ENCODE measurements at places on chromosomes 7 and 10. TPM values are rescaled to one million over a fixed set of nuclear protein-coding genes. Genes with fewer than 3 reads are reported as not detected.

Gene NKX1-2
- total RNA-seq = not detected

GRCh38 chr7:22418251-22419046 lies 61.5 kb upstream of the RAPGEF5 start:
- H3K4me3 ChIP-seq = no peak overlapping the region
- peaks cover 9% of the 10 kb centered on the region for H3K36me3 ChIP-seq
- no peaks in the 10 kb centered on the region for H3K27me3 ChIP-seq
- no peaks in the 10 kb centered on the region for H3K4me1 ChIP-seq
- DNase-seq = peak; percentile 80

DNA sequence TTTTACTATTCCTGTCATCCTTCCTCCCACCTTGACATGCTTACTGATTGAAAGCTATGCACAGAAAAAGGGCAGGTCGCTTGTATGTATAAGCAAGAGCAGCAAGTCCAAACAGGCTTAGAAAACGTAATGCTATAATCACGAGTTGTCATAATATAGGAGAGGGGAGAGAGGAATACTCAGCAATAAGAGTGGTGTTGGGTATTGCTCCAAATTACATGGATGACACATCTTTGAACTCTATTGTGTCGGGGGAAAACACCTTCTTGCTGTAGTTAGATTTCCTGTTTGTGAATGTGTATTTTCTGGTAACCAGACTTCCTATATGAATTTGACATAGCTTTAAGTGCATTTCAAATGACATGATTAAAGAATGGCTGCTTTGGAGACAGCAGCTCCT lies 7.5 kb downstream of the MET start:
- no peak for DNase-seq
- H3K27ac ChIP-seq = no peak overlapping the region
- H3K36me3 ChIP-seq = no peaks in the 10 kb centered on the region
- H3K27me3 ChIP-seq = no peaks in the 10 kb centered on the region
- no peak overlapping the region for H3K4me3 ChIP-seq
- peaks cover 12% of the 10 kb centered on the region for H3K4me1 ChIP-seq

- no peak overlapping the region for H3K27ac ChIP-seq
- H3K4me3 ChIP-seq = peak overlapping the region; percentile 72
- H3K36me3 ChIP-seq = no peaks in the 10 kb centered on the region
- peak; percentile 26 for DNase-seq
- H3K27me3 ChIP-seq = peaks cover 12% of the 10 kb centered on the region
These were observed 652 bp upstream of the PODXL start for GRCh38 chr7:131556909-131557651.

GRCh38 chr10:1731592-1731991 lies 5.7 kb downstream of the ADARB2 start:
- no peak overlapping the region for H3K27ac ChIP-seq
- no peaks in the 10 kb centered on the region for H3K27me3 ChIP-seq
- H3K36me3 ChIP-seq = no peaks in the 10 kb centered on the region
- no peak for DNase-seq
- no peak overlapping the region for H3K4me3 ChIP-seq
- H3K4me1 ChIP-seq = no peaks in the 10 kb centered on the region

DNA sequence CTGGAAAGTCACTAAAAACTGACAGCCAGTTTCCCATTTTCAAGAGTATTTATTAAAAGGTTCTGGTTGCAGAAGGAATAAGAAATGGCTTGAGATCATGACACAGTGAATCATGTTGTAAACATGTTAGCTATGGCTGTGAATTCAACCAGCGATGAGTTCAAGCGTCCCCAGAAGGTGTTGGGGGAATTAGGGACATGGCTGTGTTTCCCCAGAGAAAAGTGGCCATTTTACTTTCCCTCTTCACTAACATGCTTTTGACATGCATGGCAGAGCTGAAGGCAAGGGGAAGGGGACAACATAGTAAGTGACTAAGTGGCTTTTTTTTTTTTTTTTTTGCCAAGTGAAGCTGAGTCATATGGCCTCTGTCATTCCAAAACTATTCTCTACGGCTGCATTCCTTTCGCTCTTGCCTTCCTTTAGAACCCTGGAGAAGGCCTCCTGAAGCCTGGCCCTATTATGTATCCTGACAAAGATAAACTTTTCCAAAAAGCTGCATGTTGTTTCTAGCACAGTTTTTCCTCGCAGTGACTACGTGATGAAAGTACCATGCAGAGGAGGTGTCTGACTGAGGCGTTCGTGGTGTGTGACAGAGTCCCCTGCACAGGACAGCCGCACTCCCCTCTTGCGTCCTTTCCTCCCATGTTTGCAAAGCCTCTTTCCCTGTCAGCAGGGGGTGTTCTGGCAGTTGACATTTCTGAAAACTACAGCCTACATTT lies 46.9 kb downstream of the EGFR start:
- peak; percentile 92 for DNase-seq
- H3K27ac ChIP-seq = peak overlapping the region; percentile 97
- peaks cover 4% of the 10 kb centered on the region for H3K36me3 ChIP-seq
- H3K27me3 ChIP-seq = no peaks in the 10 kb centered on the region
- H3K4me3 ChIP-seq = peak overlapping the region; percentile 31
- H3K4me1 ChIP-seq = peaks cover 72% of the 10 kb centered on the region

- no peaks in the 10 kb centered on the region for H3K27me3 ChIP-seq
- peak overlapping the region; percentile 94 for H3K4me3 ChIP-seq
- H3K36me3 ChIP-seq = no peaks in the 10 kb centered on the region
- H3K4me1 ChIP-seq = peaks cover 9% of the 10 kb centered on the region
- H3K27ac ChIP-seq = peak overlapping the region; percentile 89
- no peak for DNase-seq
These were observed 619 bp downstream of the EXOC4 start for GRCh38 chr7:133253519-133253875.

DNA sequence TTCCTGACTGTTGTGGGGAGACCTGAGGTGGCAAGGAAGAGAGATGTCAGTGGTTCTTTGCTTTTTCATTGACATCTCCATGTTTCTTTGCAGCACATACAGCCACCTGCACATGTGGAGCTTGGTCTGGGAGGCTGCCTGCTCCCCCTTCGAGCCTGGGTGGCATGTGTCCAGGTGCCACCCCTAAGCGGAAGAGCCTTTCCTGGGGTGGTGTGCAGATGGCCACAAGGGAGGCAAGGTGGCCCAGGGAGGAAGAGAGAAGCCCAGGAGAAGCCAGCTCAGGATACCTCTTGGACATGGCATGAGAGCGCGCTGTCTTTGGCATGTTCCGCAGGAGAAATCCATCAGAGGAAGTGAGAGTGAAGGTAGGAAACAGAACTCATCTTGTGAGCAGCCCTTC lies 105.9 kb upstream of the NPTX2 start:
- no peaks in the 10 kb centered on the region for H3K27me3 ChIP-seq
- H3K4me3 ChIP-seq = no peak overlapping the region
- no peak overlapping the region for H3K27ac ChIP-seq
- H3K36me3 ChIP-seq = no peaks in the 10 kb centered on the region
- DNase-seq = no peak

DNA sequence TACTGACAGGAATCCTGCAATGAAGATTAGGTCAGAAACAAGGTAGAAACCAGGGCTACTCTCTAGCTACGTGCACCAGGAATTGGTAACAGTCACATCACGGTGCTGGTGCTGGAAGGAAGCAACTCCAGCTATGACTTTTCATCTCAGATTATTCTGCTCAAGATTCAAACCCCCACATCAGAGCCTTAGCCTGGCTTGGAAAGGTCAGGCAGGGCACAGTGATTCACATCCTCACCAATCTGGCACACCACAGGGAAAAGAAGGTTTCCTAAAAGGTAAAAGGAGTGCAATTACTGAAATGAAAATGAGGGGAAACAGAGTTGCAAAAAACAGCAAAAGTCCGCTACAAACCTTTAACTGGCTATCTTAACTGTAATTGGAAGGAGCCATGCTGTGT lies 240.2 kb upstream of the NPSR1 start:
- H3K27ac ChIP-seq = no peak overlapping the region
- H3K27me3 ChIP-seq = no peaks in the 10 kb centered on the region
- no peak for DNase-seq

Gene DGKB
- 0.88 TPM for total RNA-seq

DNA sequence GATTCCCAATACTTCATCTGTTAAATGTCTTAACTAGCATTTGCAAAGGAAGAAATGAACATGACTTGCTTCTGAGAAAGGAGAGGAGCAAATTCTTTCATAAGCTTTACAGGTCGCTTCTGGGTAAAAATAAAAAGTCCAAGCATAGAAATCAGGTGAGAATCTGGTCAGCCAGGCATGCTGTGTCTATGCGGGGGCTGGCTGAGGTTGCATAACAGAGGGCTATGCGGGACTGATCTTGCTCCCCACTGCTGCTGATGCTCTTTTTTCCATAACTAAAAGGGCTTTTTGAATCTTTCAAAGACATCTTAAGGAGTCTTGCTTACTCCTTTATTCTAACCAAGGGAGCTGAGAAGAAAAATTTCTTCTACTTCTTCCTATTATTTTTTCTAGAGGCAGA lies 92.7 kb upstream of the FGFR2 start:
- H3K27me3 ChIP-seq = peaks cover 28% of the 10 kb centered on the region
- no peaks in the 10 kb centered on the region for H3K4me1 ChIP-seq
- H3K36me3 ChIP-seq = no peaks in the 10 kb centered on the region
- H3K4me3 ChIP-seq = no peak overlapping the region
- DNase-seq = no peak

Gene A1CF
- not detected for total RNA-seq

GRCh38 chr7:116172353-116172752 lies 38.0 kb upstream of the TES start:
- peaks cover 37% of the 10 kb centered on the region for H3K4me1 ChIP-seq
- H3K36me3 ChIP-seq = no peaks in the 10 kb centered on the region
- no peak overlapping the region for H3K4me3 ChIP-seq
- no peak for DNase-seq
- H3K27ac ChIP-seq = no peak overlapping the region
- H3K27me3 ChIP-seq = no peaks in the 10 kb centered on the region

GRCh38 chr7:157974678-157975230 lies 612.9 kb downstream of the PTPRN2 start:
- no peaks in the 10 kb centered on the region for H3K4me1 ChIP-seq
- H3K4me3 ChIP-seq = no peak overlapping the region
- DNase-seq = peak; percentile 23
- H3K36me3 ChIP-seq = no peaks in the 10 kb centered on the region
- no peak overlapping the region for H3K27ac ChIP-seq

DNA sequence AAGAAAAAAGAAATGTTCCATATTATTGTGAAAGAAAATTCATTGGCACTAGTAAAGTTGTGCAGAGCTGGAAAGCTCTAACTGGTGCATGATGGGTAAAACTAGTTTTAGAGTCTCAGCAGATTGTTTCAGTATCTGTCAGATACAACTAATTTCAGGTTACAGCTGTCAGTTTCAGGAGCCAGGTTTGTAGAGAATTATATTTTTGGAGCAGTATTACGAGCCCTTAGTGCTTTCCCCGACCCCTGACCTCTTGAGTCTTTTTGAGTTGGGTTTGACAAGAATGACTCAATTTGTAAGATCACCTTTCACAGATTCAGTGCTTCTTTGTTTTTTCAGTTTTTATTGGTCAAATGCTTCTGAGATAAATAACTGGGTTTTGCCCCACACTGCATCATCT lies 366.4 kb upstream of the PLXDC2 start:
- no peaks in the 10 kb centered on the region for H3K36me3 ChIP-seq
- H3K27me3 ChIP-seq = no peaks in the 10 kb centered on the region
- no peak overlapping the region for H3K27ac ChIP-seq
- no peaks in the 10 kb centered on the region for H3K4me1 ChIP-seq

- no peak overlapping the region for H3K27ac ChIP-seq
- H3K36me3 ChIP-seq = no peaks in the 10 kb centered on the region
- peaks cover 8% of the 10 kb centered on the region for H3K27me3 ChIP-seq
- H3K4me1 ChIP-seq = no peaks in the 10 kb centered on the region
These were observed 113.9 kb upstream of the PLXNA4 start for GRCh38 chr7:132690174-132690573.

- no peaks in the 10 kb centered on the region for H3K4me1 ChIP-seq
- H3K27ac ChIP-seq = no peak overlapping the region
- DNase-seq = no peak
- H3K36me3 ChIP-seq = no peaks in the 10 kb centered on the region
These were observed 1164.2 kb upstream of the LRRN3 start for GRCh38 chr7:109926738-109927137.

- H3K4me1 ChIP-seq = no peaks in the 10 kb centered on the region
- peaks cover 10% of the 10 kb centered on the region for H3K27me3 ChIP-seq
- no peak overlapping the region for H3K27ac ChIP-seq
- H3K36me3 ChIP-seq = no peaks in the 10 kb centered on the region
- no peak overlapping the region for H3K4me3 ChIP-seq
These were observed 24.7 kb upstream of the MTPAP start for GRCh38 chr10:30373596-30374327.

DNA sequence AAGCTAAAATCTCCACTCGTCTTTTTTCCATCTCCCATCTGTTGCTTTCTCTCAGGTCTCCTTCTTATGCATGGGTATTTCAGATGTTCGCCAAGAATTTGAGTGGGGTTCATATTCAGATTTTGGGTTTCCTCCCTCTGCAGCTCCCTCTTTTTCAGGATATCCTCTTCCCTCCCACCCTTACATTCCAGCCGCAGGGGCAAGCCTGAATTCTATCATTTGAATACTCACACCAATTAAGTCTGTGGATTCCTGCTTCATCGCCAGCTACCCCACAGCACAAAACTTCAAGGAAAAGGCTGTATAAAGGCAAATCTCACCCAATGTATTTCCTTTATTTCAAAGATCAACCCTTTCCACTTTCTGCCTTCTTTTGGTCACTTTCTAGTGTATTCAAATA lies 41.6 kb upstream of the FOXI2 start:
- H3K27me3 ChIP-seq = no peaks in the 10 kb centered on the region
- H3K36me3 ChIP-seq = no peaks in the 10 kb centered on the region
- DNase-seq = no peak

Gene DRGX
- total RNA-seq = under 0.01 TPM

GRCh38 chr10:102133373-102134195 lies 744 bp downstream of the PPRC1 start:
- H3K27me3 ChIP-seq = no peaks in the 10 kb centered on the region

GRCh38 chr7:143418681-143419458 lies 10.2 kb upstream of the EPHA1 start:
- H3K36me3 ChIP-seq = no peaks in the 10 kb centered on the region
- DNase-seq = no peak
- H3K4me3 ChIP-seq = no peak overlapping the region
- H3K4me1 ChIP-seq = peaks cover 20% of the 10 kb centered on the region
- H3K27me3 ChIP-seq = no peaks in the 10 kb centered on the region
- no peak overlapping the region for H3K27ac ChIP-seq

DNA sequence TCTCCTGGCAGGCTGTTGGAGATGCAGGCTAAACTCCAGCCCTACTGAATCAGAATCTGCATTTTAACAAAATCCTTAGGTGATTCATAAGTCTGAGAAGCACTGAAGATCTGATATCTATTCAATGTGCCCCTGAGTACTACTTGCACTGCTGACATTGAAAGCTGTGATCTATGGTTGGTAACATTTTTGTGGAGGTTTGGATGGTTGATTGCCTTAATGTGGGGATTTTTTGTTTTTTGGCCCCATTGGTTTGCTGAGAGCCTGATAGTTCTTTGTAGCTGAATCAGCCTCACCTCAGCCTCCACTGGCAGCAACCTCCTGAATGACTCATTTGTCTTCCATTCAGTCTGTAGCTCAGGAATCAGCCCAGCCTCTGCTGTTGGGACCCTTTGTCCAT lies 14.7 kb upstream of the LRRN3 start:
- H3K36me3 ChIP-seq = no peaks in the 10 kb centered on the region
- peaks cover 6% of the 10 kb centered on the region for H3K4me1 ChIP-seq
- peak; percentile 64 for DNase-seq
- H3K27me3 ChIP-seq = no peaks in the 10 kb centered on the region
- no peak overlapping the region for H3K4me3 ChIP-seq
- H3K27ac ChIP-seq = no peak overlapping the region

Gene C10orf88
- total RNA-seq = 6.5 TPM

Data from osteoblast (primary cell).